ENCODE measurements at places on chromosomes 2 and 18.

GRCh38 chr2:129478902-129479517, 500.5 kb upstream of the RAB6C start:
- no peak for DNase-seq

- no peak for DNase-seq
Observed at GRCh38 chr2:232085164-232085563, 123.7 kb downstream of the DIS3L2 start.

- no peak for DNase-seq
Observed at GRCh38 chr2:67486041-67486796, 89.1 kb downstream of the ETAA1 start.

DNA sequence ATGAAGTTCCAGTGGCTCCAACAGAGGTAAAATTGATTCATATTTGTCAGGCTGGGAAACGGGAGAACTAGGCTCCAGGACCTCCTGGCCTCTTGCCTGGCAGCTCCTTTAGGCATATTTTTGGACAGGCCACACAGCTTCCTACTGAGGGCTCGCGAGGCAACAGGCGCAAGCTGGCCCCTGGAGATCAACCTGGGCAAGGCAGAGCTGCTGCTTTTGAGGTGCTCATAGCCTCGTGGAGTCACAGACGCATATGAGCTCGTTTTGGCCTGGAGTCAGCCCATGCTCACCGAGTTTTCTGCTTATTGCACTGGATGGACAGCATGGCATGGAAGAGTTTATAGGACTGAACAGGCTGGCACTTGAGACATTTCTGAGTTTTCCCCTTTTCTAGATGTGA, 97.7 kb downstream of the CAPN13 start:
- DNase-seq, result no peak

DNA sequence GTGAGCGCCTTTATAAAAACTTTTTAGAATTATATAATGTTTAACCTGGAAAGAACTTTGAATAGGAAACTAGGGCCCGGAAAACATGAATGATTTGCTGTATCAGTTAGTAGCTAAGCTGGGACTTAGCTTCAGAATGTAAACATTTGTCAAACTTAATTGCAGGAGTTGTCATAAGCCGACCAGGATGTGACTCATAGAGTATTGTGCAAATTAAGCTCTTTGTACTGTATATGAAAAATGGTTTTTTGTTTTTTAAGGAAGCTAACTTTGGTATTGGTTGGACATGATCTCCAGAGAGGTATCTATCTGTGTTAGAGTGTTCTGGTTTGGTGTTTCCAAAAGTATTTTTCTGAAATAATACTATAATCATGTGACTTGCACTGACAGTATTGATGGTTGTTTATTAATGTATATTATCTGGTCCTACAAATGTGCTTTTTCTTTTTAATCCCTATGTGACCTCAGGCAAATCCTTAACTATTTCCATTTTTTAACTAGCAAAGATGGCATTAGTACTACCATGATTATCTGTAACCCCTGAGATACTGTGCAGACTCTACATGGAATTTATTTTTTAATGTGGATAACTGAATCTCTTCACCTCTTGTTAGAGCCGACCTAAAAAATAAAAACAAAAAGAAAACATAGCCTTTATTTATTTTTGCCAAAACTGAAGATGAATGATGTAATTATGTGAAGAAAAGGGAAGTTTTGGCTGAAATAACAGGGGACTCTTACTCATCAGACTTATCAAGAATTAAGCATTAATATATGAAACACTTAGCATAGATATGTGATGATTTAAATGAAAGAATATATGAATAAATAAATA, 11.7 kb downstream of the YIPF4 start:
- DNase-seq, result no peak

DNA sequence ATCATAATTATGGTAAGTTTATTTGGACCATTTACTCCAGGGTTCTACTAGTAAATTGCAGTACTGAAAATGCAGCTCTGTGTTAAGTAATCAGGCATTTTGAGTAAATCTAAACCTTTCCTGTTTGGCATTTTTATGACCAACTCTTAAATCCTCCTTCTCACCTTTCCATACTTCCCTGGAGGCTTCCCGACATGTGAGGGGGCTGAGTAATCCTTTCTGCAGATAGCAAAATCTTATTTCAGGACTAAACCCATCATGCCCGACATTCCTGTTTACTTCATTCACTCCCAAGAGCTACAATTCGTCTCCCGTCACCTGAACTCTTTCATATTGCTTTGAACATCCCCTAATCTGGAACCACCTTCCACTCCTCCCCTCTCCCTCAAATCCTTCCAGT, 296.6 kb downstream of the IKZF2 start:
- no peak for DNase-seq
